Activated naive CD4-positive, alpha-beta T cell treated with anti-CD3 and anti-CD28 coated beads for 36 hours (primary cell): ENCODE measurements at places on chromosomes 1 and 21. TPM values are rescaled to one million over a fixed set of nuclear protein-coding genes. Genes with fewer than 3 reads are reported as not detected.

Gene C1orf141
- total RNA-seq = not detected

Gene TSPAN1
- not detected for total RNA-seq

Gene ADCY10
- total RNA-seq = not detected

Gene TAS1R3
- total RNA-seq = 0.10 TPM

Gene TRIM45
- total RNA-seq = 0.17 TPM
